ENCODE measurements at places on chromosomes 2 and 18.

DNA sequence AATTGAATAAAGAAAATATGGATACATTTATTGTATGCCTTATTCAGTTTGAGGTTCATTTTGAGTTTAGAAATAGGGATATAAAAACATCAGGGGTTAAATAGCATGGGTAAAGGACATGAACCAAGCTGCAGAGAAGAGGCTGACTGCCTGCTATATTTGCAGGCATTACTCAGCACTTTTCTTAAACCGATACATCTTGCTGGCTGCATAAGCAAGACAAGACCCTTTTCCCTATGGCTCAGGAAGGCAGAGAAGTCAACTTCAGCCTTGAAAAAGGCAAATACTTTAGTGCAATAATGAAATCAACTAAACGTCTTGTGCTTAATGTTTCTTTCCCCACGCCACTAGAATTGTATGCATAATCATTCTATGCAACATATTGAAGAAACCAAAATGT lies 36.4 kb downstream of the SCN1A start:
- DNase-seq, result no peak

GRCh38 chr18:48785091-48785614 lies 165.6 kb downstream of the SMAD7 start:
- DNase-seq, result no peak

DNA sequence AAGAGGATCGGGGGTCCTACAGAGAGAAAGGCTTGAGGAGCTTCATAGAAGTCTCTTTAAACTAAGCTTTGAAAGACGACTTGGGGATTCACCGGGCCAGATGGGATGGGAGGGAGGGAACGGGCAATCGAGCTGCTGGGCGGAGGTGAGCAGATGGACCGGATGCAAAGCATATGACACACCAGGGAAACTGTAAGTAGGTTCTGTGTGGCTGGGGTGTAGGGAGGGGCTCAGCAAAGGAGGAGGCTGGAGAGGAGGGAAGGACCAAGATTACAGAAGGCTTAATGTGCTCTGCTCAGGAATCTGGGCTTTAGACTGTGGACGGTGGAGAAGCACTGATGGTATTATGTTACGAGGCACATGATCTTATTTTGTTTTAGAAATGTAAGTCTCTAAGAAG lies 131.5 kb downstream of the MAIP1 start:
- DNase-seq, result no peak

GRCh38 chr2:119429225-119429981 lies 2.3 kb upstream of the TMEM37 start:
- no peak for DNase-seq

GRCh38 chr18:59777636-59778035 lies 80.4 kb upstream of the CCBE1 start:
- no peak for DNase-seq

- DNase-seq, result no peak
Measured at GRCh38 chr2:231160701-231161100, 35.9 kb upstream of the HTR2B start.

DNA sequence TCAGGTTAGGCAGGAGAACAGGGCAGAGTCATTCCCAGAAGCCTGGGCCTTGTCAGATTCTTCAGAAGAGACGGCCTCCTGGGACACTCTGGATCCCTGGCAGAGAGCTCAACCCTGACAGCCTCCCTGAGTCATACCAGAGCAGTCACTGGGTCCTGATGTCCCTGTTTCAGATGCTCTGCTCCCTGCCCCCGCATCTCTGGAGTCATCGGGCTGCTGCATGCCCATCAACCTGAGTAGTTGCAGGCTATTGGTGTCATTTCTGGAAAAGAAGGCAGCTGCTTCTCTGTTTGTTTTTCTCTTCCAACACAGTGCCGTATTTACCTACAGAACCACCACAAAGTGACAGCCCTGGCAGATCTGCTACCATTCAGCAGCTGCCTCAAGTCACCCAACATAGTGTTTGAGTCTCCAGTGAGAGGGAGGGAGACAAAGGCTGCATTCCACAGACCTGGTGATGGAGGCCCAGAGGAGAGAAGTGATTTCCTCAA lies 145.1 kb downstream of the B3GNT2 start:
- peak; percentile 55 for DNase-seq

DNA sequence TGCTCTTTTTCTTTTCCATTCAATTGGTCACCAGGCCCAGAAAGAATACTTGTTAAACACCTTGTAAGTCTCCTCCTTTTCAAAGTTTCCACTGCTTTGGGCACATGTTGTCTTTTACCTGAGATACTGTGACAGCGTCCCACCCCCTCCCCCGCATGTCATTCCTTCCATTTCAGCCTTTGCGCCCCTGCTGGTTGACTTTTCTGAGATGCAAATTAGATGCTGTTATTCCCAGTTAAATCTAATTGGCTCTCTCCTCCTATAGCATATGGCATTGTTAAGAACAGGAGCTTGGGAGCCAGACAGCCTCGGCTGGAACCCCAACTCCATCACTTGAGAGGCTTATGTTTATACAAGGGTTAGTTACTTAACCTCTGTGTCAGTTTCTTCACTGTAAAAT lies 80.3 kb upstream of the GAREM1 start:
- no peak for DNase-seq

DNA sequence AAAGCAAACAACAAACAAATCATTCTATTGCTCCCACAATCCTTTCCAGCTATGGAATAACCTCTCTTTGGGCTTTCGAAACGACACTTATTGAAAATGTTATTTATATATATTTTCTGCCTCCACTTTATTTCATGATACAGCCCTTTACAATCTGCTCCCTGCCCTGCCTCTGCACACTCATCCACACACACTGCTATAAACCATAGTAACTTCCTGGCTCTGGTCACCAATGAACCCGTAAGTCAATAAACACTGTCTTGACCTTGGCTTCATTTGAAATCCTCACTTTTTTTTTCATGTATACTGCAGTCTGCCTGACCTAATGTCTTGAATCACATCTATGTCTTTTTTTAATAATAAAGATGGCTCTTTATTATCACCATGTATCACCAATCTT lies 161.5 kb downstream of the SLC39A10 start:
- no peak for DNase-seq

DNA sequence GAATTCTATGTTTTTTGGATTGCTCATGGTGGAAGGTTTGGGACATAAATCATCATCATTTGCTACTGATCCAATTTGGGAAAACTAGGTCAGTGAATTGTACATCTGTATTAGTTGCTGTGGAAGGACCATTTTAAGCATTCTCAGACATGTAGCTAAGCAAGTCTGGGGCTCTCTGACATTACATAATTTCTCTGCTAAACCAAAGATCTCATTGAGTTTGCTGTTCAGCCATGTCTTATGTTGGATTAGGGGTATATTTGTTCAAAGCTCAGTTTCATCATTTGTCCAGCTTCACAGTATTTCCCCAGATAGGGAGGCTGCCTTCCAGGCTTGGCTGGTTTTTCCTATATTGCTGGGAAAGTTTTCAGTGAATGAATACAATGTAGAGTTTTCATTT lies 399.7 kb downstream of the MTX2 start:
- no peak for DNase-seq

- no peak for DNase-seq
Measured at GRCh38 chr2:201126308-201127151, 10.6 kb downstream of the CFLAR start.

- DNase-seq, result no peak
Measured at GRCh38 chr2:27369471-27370025, 590 bp downstream of the EIF2B4 start.

DNA sequence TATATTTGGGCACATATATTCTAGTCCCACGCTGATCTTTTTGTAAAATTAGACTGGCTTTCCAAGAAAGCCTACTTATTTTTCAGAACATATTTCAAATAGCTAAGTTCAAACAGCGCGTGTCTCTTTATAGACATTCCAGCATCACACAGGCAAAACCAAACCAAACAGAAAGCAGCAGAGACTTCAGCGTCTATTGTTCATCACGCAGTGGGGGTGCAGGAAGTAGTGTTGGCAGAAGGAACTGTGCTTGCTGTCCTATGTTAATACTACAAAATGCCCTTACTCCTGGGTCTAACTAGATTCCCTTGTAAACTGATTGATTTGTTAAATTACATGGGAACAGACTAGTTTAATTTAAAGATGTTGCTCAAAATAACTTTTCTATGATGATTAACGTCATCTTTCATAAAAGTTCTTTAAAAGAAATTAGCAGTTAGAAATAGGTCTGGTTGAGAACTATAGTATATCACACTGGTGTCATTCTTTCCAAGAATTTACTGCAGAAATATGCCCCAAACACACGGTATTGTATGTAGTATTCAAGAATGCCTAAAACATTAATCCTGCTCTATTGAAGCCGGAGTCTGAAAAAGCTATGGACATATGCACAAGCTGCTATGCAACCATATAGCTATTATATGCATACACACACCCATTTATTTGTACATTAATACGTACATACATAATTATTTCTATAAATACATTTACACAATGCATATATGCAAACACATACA lies 436.3 kb downstream of the CBLN2 start:
- DNase-seq, result no peak

GRCh38 chr2:1744446-1745170 lies at the start of gene PXDN:
PXDN (minus strand) TSS chr2:1744515; CDS start chr2:1744455, 60 bp downstream.
- no peak for DNase-seq

- DNase-seq, result no peak
Measured at GRCh38 chr18:69556228-69556627, 155.5 kb downstream of the DOK6 start.

GRCh38 chr2:83420993-83421392 lies 1038.1 kb downstream of the SUCLG1 start:
- no peak for DNase-seq

DNA sequence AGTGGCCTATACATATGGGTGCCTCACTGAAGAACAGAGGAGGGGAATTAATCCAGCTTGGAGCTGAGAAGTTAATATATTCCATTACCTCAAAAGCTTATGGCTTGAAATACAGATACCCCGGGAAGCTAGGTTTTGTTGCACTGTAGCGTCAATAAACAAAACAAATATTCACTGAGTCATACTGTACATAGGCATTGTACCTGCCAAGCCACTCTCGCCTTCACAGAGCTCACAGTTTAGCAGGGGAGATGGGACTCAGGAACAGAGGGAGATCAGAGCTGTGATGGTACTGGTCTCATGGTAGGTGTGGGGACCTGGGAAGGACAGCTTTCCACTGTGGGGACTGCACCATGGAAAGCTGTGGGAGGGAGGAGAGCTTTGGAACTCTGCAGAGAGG lies 111.2 kb upstream of the ST6GAL2 start:
- DNase-seq, result no peak

DNA sequence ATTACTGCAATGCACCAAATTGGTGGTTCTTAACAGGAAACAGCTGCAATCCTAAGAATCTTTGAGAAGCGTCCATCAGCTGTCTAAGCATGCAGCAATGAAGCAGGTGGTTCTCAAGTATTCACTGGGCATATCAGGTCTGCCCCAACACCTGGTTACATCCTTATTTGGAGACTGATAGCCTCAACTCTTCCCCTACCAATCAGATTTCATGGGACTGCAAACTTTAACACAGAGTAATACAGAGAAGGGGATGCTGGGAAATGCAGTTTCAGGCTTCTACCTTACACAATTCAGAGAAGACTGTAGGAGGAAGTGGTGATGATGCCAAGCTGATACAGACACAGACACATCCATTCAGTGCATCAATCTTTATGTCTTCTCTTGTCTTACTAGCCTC lies 240.5 kb downstream of the BCL2 start:
- DNase-seq, result no peak

DNA sequence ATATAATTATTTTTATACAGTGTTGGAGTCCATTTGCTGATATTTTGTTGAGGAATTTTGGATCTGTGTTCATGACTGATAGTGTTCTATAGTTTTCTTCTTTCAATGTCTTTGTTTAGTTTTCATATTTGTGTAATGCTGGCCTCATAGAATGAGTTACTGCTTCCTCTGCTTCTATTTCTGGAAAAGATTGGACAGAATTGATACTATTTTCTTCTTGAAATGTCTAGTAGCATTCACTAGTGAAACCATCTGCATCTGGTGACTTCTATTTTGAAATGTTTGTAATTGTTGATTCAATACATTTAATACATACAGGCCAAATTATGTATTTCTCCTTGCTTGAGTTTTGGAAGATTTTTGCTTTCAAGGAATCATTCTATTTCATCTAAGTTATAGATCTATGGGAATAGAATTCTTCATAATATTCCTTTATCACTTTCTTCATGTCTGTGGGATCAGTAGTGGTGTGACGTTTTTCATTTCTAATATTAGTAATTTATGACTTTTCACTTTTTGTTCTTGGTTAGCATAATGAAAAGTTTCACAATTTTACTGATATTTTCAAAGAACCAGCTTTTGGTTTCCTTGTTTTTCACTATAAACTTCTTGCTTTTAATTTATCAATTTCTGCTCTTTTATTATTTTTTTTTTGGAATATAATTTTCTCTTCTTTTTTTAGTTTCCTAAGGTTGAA lies 509.9 kb upstream of the VRK2 start:
- no peak for DNase-seq
